ENCODE measurements at places on chromosomes 11 and 22.

- no peak for DNase-seq
These were observed 76.5 kb upstream of the SNX19 start for GRCh38 chr11:130992788-130993187.

DNA sequence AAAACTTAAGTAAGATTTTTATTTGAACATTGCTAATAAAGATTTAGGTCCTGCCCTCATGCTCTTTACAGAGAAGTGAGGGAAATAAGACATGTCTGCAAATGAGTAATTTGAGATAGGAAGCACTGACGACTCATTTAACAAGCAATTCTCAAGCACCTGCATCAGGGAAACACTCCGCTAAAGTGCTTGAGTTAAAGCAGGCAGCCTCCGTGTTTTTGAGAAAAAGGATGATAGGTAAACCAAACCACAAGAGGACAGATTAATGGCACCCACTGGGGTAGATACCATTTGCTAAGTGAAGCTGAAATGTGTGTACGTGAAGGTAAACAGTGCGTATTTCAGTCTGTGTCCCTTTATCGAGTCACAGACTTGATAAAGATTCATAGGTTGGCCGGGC is 184.6 kb upstream of the CARD18 start:
- DNase-seq: no peak

DNA sequence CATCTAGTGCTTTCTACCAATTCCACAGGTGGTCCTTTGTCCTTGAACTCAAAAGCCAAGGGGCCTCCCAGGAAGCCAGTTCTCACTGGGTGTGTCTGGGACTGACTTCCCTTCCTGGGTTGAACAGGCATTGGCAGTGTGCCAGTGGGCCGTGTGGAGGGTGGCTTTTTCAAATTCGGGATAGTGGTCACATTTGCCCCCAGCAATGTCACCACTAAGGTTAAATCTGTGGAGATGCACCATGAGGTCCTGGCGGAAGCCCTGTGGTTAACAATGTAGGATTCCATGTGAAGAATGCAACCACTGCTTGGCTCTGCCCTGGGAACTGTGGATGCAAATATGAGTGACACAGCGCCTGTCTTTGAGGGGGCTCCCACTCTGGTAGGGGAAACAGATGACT is 53.2 kb upstream of the MTNR1B start:
- no peak for DNase-seq

DNA sequence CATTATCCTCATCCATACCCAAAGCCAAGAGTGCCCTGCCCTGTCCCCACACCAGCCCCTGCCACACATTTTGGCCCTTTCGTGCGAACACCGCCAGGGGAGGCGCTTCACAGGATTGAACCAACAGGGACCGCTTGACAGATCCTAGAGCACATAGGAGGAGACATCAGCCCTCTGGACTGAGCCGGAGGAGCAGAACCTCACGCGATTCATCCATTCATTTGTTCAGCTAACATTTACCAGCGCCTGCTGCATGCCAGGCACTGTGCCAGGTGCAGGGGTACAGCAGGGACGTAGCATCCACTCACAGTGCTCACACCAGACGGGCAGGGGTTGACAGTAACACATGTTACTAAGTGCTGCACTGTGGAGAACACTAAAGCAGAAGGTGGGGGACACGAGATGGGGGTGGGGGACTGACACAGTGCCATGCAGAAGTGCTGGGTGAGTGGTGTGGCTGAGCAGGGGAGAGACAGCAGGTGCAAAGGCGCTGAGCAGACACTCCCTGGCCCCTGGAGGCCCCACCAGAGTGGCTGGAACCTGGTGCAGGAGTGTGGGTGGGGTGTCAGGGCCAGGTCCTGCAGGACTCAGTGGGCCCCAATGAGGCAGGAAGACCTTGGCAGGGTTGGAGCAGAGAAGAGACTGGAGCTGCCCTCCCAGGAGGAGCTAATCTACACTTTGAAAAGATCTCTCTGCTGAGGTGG is 3.4 kb downstream of the GNAZ start:
- no peak for DNase-seq

DNA sequence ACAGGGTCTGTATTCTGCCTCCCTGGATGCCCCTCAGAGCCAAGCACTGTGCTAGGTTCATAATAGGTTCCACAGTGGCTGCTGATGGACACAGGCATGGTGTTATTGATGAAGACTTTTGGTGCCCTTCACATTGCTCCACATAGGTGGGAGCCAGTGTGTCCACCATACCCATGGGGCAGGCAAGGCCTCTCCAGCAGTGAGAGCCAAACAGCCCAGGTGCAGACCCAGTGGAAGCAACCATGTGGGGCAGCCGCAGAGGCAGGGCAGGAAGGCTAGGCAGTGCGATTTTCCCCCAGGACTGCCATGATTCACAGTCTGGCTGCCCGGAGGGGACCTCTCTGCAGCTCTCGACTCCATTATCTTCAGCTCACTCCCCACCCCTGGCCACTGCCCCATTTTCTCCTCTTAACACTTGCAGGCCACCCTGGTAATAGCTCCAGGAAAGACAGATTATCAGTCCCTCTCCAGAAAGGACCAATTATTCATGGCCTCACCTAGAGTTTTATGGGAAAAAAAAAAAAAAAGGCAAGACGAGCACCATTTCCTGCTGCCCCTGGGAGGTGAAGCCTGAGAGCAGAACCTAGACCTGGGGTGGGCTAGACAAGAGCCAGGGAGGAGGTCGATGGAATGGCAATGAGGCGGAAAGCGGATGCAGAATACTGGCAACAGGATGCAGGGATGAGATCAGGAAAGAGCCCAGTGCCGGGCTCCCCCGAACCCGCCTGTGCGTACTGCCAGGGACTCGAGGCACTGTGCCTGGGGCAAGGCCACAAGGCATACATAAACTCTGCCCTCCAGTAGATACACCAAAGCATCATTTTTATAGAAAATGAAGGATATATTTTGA is 343.0 kb upstream of the NCAM1 start:
- DNase-seq: no peak

DNA sequence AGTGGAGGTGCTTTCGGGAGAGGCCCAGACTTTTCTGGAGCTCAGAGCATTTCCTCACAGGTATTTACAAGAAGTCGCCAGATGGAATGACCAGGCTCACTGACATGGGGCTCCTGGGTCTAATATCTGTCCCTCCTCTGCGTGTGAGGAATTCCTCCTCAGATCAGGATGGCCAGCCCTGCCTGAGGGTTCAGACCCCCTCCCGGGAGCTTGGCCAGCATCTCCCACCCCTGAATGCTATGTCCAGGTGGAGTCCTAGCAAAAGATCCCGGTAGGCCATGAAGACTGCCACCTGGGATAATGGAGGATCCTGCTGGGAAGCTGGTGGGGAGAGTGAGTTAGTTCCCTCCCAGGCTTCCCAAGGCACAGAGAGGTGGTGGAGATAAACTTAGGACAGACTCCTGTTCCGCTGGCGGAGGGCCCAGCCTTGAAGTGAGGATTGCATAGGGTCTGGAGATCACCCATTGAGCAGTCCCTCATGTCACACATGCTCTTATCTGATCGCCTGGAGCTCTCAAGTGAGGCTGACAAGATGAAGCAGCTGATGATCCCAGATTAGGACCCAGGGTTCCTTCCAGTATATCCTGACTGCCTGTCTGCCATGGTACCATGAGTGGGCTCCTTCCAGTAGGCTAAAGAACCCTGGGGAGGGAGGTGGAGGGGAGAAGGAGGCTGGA is 5.7 kb downstream of the OAF start:
- no peak for DNase-seq

GRCh38 chr11:72716290-72716689 is 35.9 kb downstream of the ARAP1 start:
- no peak for DNase-seq

DNA sequence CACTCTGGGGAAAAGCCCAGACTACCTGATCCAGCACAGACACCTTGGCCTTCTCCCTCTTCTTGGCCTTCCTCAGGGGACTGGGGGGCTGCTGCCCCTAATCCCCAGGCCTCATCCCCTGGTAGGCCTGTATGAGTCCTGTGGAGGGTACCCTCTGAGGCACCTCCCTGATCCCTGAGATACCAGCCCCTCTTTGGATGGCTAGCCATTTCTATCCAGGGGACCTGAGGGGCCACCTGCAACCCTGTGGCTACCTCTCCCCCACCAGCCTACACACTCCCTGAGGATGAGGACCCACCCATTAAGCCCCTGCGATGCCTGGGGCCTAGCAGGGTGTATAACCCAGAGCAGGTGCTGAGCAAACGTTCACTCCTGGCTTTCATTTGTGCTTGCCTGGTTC is 54.6 kb downstream of the HIRA start:
- DNase-seq: no peak

- DNase-seq: no peak
These were observed 164.5 kb upstream of the POU2AF2 start for GRCh38 chr11:111081021-111081511.

GRCh38 chr11:65792456-65792855 is 5.6 kb downstream of the OVOL1 start:
- DNase-seq: no peak

GRCh38 chr11:103488031-103488461 is 378.8 kb downstream of the DYNC2H1 start:
- DNase-seq: no peak

DNA sequence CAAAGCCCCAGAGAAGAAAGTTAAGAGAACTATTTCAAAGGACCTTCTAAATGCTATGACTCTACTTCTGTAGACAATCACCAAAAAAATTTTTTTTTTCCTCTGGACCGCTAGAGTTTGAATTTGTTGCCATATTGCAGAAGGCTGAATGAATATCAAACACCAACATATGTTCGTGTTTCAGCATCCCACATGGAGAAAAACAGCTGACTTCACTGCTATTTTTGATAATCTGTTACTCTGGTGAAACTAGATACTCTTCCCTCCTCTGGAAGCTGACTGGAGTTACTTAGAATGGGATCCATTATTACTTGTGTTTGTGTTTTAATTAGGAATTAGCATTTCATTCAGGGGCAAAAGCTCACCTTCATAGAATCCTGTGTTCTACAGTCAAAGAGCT is 447.0 kb downstream of the AASDHPPT start:
- DNase-seq: no peak

GRCh38 chr11:57294225-57295131 is 30.3 kb downstream of the TNKS1BP1 start:
- no peak for DNase-seq

GRCh38 chr11:6319001-6319703 is 1.1 kb downstream of the CAVIN3 start:
- DNase-seq: no peak

GRCh38 chr11:107741044-107741823 is 29.4 kb upstream of the SLN start:
- DNase-seq: no peak

DNA sequence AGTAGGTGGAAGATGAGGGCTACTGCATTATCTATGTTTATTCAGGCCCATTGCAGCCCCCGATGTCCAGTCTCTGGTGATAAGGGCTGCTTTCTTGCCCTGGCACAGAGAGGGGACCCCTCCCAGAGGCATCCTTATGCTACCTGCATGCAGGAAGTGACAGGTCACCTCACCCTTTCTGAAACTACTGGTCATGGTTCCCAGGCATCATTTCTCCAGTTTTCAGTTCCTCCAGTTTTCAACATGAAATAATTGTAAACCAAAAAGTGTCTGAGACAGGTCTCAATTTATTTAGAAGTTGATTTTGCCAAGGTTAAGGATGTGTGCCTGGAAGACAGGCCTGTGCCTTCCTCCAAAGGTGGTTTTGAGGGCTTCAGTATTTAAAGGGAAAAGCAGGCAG is 57.0 kb downstream of the CTTN start:
- DNase-seq: no peak

- no peak for DNase-seq
These were observed 69.1 kb downstream of the CTTN start for GRCh38 chr11:70467201-70468085.

DNA sequence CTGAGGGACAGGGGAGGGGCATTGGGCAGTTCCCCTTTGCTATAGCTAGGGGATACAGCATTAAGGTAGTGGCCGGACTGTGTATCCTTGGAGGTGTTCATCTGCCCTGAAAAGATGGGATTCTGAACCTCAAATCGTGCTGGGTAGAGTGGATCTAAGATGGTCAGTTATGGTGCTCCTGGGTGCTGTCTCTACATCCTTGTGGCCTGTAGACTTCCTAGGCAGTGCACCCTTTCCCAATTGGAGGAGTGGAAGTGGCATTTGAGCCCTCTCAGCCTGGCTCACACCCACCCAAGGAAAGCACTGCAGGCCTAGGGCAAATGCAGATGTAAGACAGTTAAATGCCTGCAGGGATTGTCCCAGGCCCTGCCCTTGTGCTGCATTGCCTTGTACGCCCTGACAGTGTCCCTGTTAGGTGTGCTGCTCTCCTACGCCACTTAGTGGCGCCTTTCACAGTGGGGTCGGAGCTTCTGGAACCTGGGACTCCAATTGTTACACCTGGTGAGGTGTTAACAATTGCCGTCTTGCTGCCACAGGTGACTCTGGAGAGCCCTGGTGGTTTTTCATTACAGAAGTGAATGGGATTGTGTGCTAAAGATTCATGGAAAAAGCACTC is 35.0 kb downstream of the PPFIBP2 start:
- no peak for DNase-seq

DNA sequence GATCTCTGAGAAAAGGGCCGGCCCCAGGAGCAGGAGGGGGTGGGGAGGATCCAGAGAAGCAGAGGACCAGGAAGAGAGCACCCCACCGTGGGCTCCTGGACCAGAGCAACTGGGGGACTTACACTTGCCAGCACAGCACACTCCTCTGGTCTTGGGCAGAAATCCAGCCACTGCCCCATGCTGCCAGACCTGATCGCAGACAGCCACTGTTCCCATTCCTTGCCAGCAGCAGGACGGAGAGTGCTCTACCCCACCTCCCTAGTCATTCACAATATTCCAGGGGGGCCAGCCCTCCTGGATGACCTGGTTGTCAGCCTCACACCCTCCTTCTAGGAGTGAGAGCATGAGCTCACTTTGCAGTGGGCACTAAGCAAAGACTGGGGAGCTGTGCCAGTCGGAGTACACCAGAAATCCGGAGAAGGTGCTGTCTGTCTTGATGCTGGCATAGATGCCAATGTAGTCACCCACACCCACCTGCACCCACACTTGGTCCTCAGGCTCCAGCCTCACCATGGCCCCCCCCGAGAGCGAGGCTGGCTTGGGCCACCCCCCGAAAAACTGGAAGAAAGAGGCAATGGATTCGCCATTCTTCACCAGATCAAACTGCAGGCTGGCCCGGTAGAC is 1.6 kb downstream of the C1QTNF5 start:
- DNase-seq: no peak

- DNase-seq: no peak
These were observed 1.4 kb downstream of the SIGIRR start for GRCh38 chr11:413120-414081.

DNA sequence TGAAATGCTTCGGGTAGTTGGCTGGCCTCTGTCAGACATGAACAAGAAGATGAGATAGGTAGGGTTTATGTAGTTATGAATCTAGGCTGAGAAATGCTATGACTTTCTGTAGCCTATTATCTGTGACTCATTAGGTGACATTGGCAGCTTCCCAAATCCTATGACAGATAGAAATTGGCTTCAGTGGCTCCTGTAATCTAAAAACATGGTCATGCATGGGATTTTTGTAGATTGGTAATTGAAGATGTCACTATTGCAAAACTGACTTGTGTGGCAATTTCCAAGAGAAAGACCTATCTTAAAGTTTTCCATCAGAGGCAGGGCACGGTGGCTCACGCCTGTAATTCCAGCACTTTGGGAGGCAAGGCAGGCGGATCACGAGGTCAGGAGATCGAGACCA is 29.4 kb upstream of the GRIK4 start:
- DNase-seq: no peak

GRCh38 chr11:2768471-2769408 is 68.9 kb upstream of the KCNQ1OT1 start:
- DNase-seq: no peak

GRCh38 chr22:39972641-39973040 is 12.4 kb downstream of the TMA7B start:
- no peak for DNase-seq

All from NCI-H1436 treated with DMSO at 0.1 percent for 48 hours (cell line).